Stimulated activated CD4-positive, alpha-beta T cell treated with anti-CD3 and anti-CD28 coated beads, Interleukin-4, amount 100 ng/mL, for 24 hours (primary cell): ENCODE measurements at places on chromosomes 11 and 22.

DNA sequence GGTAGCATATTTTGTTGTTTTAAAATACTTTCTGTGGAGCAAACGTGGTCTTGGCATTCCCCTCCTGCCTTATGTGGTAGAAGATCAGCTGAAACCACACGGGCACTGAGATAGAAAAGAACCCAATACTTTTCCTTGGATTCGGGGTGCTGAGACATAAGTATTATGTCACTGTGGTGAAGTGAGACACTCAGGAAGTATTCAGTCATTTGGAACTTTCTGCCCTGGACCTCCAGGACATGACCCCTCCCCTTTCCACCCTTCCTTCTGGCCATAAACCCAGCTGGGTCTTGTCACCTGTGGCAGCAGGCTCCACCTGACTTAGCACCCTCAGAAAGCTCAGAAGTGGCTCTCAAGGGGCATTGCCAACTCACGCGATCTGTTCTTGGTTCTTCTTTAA lies 123.4 kb downstream of the SWAP70 start:
- DNase-seq, result no peak

- no peak for DNase-seq
Measured at GRCh38 chr11:57501953-57502352, 13.5 kb downstream of the SLC43A1 start.

- no peak for DNase-seq
Measured at GRCh38 chr11:79340535-79340934, 100.3 kb downstream of the TENM4 start.

DNA sequence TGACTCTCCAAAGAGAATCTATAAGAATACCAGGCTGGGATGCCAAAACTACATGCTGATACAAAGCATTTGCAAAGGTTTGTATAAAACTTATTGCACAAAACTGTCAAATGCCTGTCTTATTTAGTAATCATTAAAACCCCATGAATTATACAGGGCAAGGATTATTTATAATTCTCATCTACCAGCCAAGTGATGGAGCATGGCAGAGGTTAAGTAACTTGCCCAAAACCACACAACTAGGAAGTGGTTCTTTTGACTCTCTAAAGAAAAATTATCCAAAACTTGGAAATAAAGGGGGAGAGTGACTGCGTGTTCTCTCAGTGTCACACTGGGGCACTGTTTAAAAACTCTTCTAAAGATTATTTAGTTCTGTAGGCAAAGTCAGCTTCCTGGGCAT lies 17.4 kb upstream of the CLMP start:
- no peak for DNase-seq

DNA sequence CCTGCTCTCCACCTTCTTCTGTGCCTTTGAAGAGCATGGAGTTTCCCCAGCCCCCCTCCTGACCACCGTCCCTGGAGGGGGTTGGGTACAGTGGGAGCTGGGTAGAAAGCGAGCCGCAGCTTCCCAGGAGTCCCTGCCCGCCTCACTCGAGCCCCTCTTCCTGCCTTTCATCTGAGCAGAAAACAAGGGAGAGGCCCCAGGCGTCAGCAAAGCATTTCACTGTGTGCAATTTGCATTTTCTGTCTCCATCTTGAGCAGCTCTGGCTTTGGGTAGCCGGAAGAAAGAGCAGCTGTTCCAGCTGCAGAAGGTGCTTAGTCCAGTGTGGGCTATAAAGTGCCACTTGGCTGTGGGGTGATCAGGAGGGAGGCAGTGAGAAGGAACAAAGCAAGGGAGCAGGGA lies 229.7 kb downstream of the CEP164 start:
- no peak for DNase-seq

DNA sequence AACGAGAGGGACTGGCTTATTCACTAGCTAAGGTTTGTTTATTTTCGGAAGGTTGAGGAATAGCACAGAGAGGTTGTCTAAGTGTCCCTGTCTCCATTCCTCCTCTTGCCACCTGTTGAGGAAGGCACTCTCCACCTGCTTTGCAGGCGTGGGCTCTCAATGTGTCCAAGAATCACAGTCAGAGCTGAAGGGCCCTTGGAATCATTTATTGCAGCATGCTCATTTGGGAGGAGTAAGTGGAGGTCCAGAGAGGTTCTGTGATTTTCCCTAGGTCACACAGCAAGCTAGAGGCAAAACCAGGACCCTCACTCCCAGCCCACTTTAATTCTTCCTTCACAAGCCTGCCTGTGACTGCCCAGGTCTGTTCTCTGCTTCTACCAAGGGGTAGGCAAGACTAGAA lies 21.3 kb downstream of the ZBTB16 start:
- DNase-seq, result no peak

- DNase-seq, result no peak
Measured at GRCh38 chr11:11032066-11032465, 174.2 kb upstream of the ZBED5 start.

GRCh38 chr11:64916040-64916774 lies 802 bp downstream of the ATG2A start:
- peak; percentile 39 for DNase-seq

GRCh38 chr11:14417186-14417585 lies 58.2 kb upstream of the RRAS2 start:
- DNase-seq, result no peak

DNA sequence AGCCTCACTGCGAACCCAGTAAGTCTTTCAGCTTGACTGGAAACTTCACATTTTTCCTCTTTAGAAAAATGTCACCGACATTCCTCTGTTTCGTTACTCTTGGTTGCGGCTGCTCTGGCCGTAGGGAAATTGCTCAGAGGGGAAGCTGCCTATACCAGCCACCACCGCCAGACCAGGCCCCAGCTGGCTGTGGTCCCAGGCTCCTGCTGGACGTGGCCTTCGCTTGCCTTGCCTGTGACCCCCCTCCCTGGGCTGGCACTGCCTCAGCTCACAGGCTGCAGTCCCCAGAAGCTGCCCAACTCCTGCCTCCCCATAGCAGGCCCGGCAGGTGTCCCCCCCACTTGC lies 197.8 kb downstream of the MN1 start:
- no peak for DNase-seq

DNA sequence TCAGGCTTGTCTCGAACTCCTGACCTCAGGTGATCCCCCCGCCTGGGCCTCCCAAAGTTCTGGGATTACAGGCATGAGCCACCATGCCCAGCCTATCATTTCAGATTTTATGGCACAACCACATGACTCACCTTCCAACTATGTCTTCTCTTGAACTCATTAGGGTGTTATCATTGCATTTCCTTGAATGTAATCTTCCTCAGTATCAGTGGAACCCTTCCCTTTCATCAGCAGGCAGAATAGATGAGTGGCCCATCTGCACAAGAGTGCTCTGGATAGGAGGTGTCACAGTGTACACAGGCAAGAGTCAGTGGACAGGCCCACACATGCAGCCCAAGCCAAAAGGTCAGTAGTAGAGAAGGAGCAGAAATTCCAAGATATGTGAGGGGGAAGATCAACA lies 29.1 kb upstream of the AQP11 start:
- no peak for DNase-seq
